Stimulated activated CD8-positive, alpha-beta memory T cell treated with anti-CD3 and anti-CD28 coated beads, Interleukin-4, amount 100 ng/mL, for 1 hour (primary cell): ENCODE measurements at places on chromosomes 11 and 22.

DNA sequence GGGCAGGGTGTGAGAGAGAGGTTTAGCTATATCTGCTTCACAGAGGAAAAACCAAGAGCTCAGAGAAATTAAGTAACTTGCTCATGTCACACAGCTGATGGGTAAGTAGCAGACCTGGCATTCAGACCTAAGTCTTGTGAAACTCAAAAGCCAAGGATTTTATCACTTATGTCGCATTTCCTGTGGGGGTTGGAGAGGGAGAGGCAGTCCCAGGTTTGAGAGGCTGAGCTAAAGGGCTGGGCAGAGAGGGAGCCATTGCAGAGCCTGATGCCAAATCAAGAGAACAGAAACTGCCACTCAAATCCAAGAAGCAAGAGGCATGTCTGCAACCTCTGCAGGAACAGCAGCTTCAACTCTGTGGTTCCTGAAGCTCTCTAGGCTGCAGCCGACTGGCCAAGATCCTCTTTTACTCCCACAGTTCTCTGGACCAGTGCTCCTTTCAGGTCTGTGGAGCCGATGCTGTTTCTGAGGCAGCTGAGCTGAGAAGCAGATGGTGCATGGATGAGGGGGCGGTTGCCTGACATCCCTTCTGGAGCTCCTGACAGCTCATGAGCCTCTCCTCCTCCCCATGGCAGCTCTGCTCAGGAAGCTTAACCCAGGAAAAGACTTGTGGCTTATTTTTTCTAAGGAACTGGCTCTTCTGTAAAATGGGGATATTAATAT is 47.6 kb upstream of the NAV2 start:
- no peak for DNase-seq

DNA sequence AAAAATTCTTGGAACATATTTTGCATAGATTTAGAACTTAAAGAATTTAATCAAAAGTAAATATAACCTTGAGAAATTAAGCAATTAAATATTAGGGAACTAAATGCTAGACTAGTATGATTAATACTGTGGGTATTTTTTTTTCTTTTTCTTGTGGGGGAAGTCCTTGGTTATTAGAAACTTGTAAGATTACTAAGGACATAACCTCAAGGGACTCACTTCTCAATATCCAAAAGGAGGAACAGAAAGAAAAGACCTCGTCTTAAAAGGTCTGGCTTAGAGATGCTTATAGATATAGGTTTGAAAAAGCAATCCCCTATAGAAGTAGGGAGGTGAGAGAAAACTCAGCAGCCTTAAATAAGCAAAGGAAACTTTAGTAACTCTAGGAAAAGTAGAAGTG is 368.5 kb downstream of the INSC start:
- DNase-seq: no peak

GRCh38 chr22:39240831-39241793 is 3.7 kb downstream of the PDGFB start:
- no peak for DNase-seq

DNA sequence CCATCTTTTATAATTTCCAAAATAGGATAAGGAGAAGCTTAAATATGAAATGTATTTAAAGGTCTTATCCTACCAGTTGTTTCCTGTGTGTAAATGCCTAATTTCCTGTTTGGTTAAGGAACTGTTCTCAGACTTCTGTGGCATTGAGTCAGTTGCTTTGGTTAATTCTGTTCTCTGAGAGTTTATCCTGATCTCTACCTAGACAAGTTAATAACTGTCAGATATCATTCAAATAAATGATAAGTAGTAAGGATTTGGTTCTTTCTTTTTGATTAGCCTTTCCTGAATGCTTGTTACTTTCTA is 39.5 kb downstream of the CTNND1 start:
- no peak for DNase-seq

- no peak for DNase-seq
These were observed 169.3 kb upstream of the E2F8 start for GRCh38 chr11:19410032-19410431.
